ENCODE measurements at places on chromosomes 12 and 14.

- no peak for DNase-seq
These were observed 923.3 kb downstream of the DIO2 start for GRCh38 chr14:79287976-79288375.

- no peak for DNase-seq
These were observed 1.7 kb upstream of the ACOT2 start for GRCh38 chr14:73567358-73567757.

GRCh38 chr12:72296389-72296788, 24.2 kb downstream of the TRHDE start:
- no peak for DNase-seq

- DNase-seq, result peak; percentile 83
These were observed at the start of gene BLTP3B for GRCh38 chr12:100142851-100143559. TSS of gene BLTP3B (minus strand) at chr12:100142874. CDS start at chr12:100142635, 239 bp downstream.

GRCh38 chr12:48875944-48876515, 10.4 kb upstream of the RND1 start:
- no peak for DNase-seq

DNA sequence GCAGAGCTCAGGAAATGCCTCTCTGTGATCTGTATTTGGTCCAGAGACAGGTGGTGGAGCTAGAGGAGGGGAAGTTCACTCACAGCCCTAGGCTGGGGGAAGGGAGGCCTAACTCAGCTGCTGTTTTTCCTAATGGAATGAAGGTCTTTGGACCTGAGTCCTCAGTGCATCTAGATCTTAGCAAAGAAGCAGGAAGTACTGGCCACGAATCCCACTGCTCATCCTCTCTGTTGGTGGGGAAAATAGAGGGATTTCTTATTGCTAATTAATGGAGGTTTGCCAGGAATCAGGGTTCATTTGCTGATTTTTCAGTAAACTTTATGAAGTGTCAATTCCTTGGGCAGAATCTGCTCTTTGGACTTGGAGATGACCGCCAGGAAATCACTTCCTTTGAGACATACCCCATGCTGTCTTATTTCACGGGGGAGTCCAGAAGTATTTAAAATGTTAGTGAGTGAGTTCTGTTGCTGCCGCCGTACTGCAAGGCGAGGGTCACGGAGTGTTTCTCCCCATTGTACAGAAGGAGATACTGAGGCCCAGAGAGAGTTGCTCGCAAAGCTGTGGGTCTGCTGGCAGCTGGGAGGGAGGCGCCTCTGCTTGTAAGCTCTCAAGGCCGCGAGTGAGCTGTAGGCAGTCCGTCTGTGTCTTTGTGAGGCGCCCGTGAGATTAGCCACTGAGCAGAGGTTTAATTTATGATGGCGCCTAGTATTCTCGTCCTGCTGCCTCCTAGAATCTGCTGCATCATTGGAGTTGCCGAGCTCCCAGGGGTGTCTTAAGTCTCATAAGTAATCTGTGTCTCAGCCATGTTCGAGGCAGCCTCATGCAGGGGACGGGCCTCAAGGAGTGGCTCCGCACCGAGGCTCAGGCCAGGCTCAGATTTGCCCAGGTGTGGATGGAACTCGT, 88.2 kb downstream of the TSPAN9 start:
- DNase-seq, result no peak

Measured in CD4-positive, alpha-beta memory T cell (primary cell).